ENCODE measurements at places on chromosomes 5 and 9.

- no peak for DNase-seq
Measured at GRCh38 chr5:65482296-65482735, 596 bp upstream of the ADAMTS6 start.

DNA sequence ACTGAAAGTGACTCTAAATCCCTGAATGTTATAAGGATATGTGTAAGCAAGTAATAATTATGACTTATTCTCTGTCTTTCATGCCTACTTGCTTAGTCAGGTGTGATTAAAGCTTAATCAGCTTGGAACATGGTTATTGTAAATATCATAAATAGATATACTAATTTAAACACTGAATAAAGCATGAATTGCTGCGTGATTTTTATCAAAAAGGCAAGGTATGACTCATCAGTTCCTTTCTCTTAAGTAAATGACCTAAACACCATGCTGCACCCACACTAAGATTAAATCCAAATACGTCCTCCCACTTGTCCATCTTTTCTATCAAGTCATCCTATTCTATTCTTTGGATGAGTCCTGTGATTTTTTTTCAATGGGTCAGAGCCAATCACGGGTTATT is 124.6 kb upstream of the MTAP start:
- no peak for DNase-seq

DNA sequence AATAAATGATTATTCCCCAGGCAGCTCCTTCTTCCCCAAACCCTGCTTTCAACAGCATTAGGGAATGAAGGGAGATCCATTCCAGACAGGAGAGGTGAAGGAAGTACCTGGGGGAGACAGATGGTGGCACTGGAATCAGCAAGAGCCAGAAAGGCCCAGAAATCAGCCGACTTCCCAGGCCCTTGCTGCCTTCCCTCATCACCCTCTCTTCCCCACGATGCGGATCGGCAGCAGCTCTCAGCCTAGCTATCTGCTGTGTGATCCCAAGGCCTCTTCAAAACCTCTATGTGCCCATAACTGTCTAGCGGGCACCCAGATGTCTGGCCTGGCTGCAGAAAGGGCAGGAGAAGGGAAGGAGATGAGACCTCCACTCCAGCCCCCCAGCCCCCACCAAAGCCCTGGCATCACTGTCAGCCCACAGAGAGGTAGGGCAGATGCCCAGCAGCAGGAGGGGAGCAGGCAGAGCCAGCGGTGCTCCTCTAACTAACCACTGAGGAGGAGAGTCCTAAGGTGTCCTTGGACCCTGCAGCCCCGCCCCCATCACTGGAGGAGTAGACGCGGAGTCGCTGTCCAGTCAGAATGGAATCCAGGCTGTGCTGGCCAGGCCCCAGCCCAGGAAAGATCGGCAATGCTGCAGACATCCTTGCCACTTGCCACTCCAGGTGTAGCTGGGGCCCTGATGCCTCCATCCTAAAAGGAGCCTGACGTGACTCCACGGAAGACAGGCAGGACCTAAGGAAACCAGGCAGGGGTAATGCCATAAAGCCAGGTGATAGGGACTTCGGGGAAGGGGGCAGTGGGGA is 12.7 kb downstream of the CNTFR start:
- DNase-seq = no peak

GRCh38 chr5:1130218-1130946 is 18.5 kb upstream of the SLC12A7 start:
- DNase-seq = no peak

DNA sequence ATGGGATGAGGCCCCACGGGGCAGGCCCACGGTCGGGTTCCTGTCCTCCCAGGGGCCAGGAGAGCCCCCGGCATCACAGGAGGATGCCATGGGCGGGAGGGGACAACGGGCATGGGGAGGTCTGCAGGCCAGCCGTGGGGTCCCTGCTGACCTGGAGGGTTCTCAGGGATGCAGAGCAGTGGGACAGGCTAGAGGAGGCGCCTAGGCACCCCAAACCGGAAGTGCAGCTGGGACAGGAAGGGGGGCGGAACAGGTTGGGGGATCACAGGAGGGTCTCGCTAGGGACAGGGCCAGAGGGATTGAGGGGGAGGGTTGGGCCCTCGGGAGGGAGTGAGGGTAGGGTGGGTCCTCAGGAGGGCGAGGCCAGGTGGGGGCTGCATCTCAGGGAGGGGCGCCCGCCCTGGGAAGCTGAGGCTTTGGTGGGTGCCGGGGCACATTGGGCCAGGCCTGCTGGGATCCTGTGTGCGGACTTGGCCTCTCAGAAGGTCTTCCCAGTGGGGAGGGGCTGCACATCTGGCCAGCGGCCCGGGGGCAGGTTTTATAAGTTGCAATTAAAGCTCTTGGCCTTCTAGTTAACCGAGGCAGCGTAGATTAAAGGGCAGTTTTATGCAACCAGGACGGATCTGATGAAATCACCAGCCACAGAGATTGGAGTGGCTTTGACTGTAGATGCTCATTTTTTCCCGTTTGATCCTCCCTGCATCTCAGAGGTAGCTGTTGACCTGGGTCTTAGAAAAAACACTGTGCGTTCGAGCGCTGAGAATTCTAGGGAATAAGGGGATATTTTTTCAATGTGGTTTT is 20.1 kb downstream of the NKD2 start:
- DNase-seq = no peak

- no peak for DNase-seq
Measured at GRCh38 chr5:59186623-59187022, 603.7 kb downstream of the RAB3C start.

GRCh38 chr9:115196919-115197318 is 79.0 kb upstream of the TNC start:
- no peak for DNase-seq

DNA sequence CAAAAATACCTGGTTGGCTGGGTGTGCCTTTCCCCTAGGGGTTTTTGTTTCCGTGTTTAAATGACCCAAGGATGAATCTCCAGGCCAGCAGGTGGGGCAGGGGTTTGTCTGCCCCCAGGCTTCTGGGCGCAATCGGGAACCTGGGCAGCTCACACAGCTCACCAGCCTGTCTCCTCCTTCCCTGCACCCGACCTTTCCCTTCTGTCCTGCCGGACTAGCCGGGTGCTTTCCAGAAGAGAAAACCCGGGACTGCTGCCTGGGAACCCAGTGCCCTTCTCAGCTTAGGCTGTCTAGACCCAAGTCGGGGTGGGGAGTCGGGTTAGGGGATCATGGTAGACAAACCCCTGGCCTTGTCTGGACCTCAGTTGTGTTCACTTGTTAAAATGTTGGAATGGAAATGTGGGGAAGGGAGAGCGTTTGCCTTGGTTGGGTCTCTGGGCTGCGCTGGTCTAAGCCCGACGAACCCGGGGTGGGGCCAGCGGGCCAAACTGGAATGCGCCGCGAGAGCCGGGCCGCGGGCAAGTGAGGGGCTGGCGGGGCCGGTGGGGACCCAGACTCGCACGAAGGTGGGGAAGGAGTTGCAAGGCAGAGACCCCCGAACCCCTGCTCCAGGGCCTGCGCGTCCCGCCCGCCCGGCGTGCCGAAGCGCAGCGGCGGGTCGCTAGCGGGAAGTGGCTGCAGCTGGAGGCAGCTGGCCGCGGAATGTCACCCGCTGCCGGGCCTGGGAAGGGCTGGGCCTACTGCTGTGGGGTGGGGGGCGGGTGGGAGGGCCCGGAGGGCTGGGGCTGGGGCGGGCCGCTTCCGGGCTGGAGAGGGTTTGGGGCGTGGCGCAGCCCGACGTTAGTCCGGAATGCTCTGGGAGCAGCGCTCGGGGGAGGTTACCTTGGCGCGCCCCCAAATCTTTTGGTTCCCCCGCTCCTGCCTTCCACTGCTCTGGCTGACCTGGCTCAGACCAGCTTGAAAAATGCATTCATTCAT is 84.6 kb downstream of the DAB2IP start:
- no peak for DNase-seq
